Dermis microvascular lymphatic vessel endothelial cell (primary cell): ENCODE measurements at places on chromosomes 2 and 18. TPM values are rescaled to one million over a fixed set of nuclear protein-coding genes. Genes with fewer than 3 reads are reported as not detected.

DNA sequence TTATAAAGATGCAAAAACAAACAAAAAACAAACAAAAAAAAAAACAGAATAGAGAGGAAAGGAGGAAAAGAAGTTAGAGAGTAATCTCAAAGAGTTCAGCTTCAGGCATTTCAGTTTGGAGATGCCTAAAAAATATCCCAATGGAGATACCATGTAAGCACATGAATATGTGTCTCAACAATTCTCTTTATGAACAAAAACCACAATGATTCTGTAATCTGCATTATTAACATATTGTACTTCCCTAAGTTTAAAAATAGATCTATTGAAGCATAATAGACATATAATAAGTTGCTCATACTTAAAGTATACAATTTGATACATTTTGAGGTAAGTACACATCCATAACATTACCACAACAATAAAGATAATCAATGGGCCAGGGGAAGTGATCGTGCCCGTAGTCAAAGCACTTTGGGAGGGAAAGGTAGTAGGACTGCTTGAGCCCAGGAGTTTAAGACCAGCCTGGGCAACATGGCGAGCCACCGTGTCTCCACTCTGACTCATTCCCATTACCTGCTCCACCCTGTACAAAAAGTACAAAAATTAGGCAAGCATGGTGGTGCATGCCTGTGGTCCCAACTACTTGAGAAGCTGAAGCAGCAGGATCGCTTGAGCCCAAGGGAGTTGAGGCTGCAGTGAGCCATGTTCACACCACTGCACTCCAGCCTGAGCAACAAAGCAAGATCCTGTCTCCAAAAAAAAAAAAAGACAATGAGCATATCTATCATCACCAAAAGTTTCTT lies 158.9 kb downstream of the ATAD2B start:
- no peak for DNase-seq

- DNase-seq = no peak
Measured at GRCh38 chr18:48816554-48816953, 134.2 kb downstream of the SMAD7 start.

DNA sequence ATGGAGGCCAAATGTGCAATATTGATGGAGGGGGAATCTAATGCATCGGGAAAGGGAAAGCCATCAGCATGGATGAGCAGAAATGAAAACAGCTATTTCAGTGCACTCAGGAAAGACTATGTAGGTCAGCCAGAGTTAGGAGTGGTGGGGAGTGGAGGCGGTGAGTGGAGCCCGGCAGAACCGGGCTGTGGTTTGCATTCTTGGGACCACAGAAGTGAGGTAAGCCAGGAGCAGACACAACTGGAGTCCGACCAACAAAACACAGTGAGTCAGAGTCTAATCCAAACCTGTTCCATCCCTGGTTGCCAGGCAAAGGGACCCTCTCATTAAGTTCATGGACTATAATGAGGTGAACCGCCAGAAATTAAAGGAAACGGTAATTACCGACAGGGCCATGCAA lies 61.1 kb upstream of the RAB12 start:
- no peak for DNase-seq

GRCh38 chr2:157657858-157658257 lies 29.2 kb upstream of the ACVR1C start:
- no peak for DNase-seq

The FHOD3 gene
- under 0.01 TPM in 2 replicates for total RNA-seq
